Neural progenitor cell (in vitro differentiated cells): ENCODE measurements at places on chromosomes 3 and 15.
A peak's percentile ranks its signal among the peaks of the same experiment; 100 is the strongest.

- DNase-seq, result peak; percentile 31
Observed at GRCh38 chr3:79765911-79766310, 1.9 kb downstream of the ROBO1 start.

DNA sequence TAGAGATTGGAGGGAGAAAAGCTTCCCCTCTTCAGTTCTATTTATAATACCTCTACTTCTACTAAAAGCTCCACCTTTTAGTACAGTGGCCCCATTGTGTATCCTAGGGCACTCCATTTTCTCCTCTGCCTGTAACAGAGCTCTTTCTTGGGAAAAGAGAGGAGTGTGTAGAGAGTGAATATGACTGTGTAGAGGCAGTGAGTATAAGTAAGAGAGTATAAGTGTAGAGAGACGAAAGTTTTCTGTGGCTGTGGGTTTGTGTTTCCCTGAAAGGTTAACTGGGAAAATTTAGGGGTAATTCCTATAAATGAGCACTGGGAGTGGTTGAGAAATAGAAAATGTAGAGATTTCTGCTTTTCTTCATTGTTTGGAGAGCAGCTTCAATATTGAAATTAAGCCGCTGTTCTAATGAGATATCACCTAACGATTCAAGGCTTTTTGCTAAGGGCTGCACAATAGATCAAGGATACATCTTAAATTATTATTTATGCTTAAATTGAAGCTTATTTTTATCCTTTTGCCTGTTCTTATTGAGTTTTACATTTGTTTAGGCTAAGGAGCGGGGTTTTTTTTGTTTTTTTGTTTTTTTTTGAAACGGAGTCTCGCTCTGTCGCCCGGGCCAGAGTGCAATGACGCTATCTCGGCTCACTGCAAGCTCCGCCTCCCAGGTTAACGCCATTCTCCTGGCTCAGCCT is 6.9 kb downstream of the IQGAP1 start:
- no peak for DNase-seq

GRCh38 chr15:32935139-32935538 is 217.3 kb downstream of the GREM1 start:
- DNase-seq, result no peak

DNA sequence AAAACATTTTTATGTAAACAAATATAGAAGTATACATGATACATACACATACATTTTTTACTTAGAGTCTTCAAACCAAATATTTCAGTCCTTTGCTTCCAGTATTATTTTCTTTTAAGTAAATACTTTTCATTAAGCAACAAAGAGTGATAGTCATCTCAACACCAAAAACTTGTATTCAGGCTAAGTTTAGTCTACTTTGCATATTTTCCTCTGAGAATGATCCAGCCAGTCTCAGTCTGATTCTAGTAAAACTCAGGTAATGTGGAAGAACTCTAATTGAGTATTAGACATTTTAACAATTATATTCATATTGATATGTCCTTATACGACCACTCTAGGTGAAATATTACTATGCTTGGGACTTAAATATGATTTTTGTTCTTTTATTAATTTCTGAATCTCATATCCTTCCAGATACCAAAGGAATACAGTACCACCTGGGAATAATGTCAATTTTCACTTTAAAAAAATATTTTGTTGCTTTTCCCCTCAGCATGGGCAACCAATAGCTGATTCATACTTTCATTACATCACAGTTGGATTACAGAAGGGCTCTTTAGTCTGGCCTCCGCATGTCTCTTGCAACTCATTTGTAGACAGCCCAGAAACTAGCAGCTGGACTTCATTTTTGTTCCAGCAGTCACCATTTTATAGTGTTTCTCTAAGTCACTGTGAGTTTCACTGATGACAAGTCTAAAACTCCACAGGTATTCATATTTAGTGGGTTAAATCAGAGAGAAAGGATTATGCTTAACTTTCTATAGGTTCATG is 390.4 kb downstream of the ZBTB20 start:
- DNase-seq, result no peak

DNA sequence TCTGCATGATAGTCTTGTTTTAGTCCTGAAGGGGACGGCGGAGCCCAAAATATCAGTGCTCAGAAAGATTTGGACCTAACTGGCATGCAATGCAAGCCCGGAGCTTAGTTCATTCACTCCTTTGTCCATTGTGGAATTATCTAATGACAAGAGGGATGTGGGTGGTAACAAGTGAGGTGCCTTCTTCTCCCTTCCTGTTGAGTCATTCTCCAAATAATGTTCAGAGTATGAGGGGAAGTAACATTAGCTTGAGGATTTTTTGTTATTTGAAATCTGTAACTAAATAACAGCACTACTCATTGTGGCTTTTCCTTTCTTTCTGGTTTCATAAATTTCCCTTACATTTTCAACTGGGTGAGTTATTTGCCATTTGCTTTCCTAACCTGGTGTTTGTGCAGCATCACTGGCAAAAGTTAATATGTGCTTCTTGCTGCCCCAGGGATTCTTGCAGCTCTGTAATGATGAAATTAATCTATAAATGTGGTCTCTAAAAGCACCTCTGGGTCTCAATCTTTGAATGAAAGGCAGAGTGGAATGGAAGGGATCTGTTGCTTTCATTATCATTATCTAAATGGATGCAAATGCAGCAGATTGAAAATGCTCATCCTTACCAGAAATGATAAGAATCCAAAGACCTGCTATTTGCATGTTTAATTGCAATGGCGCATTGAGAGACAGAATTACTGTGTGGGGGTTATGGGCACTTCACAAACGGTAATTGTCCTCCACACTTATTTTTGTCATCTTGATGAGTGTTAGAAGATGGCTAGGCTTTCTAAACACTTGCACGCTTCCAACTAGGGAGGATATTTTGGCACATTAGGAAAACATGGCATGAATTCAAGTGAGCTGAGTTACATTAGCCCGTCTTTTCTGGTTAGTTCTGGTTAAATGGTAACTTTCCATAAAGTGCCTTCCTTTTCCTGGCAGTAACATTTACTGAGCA is 89.9 kb upstream of the MITF start:
- DNase-seq, result no peak

DNA sequence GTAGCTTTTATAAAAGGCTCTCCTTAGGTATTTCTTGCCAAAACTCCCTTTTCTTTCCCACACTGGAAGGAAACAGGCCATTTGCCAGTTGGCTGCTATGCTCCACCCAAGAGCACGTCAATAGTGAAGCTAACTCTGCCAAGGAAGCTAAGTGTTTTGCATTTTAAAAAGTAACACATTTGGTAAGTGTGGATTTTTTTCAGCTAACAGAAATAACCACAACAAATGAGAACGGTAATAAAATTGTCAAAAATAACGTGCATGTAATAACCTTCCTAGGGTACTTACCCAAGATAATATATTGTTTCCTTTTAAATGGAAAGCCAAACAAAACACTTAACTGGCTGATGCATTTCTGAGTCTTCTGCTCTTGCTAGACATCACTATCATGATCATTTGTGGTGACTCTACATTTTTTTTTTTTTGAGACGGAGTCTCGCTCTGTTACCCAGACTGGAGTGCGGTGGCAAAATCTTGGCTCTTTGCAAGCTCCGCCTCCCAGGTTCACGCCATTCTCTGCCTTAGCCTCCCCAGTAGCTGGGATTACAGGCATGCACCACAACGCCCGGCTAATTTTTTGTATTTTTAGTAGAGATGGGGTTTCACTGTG is 4.6 kb downstream of the DPP8 start:
- no peak for DNase-seq

DNA sequence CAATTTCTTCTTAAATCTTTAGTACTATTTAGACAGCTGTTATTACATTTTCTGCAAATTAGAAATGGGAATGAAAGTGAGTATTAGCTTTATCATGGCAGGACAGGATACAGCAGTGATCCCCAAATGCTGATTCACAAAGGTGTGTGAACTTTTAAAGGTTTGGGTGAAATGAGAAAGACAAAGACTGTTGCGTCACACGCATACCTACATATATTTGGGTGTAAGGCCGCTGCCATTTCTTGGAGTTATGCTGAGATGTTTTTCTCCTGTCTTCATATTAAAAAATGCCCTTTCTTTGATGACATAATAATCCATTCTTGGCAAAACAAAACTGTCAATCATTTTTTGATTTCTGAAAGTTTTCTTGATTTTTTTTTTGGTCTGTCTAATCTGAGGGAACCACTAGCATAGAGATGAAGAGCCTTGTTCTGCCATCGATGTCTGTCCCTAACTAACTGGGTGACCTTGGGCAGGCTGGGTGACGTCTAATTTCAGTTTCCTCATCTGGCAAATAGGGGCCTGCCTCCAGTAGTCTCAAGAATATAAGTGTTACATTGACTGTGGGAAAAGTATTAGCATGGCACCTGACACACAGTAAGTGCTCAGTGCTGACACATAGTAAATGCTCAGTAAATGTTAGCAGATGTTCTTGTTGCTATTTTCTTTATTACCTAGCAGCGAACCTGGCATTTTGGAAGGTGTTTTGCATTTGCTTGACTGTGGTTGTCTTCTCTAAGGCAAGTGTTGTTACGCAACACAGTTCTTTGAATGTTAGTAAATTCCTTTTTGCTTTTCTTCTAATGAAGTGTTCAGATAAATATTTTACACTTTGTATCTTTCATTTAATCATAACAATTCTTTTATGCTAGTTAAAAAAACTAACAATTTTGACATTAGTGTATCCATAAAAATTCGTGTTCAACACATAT is 5.0 kb downstream of the MITF start:
- no peak for DNase-seq

DNA sequence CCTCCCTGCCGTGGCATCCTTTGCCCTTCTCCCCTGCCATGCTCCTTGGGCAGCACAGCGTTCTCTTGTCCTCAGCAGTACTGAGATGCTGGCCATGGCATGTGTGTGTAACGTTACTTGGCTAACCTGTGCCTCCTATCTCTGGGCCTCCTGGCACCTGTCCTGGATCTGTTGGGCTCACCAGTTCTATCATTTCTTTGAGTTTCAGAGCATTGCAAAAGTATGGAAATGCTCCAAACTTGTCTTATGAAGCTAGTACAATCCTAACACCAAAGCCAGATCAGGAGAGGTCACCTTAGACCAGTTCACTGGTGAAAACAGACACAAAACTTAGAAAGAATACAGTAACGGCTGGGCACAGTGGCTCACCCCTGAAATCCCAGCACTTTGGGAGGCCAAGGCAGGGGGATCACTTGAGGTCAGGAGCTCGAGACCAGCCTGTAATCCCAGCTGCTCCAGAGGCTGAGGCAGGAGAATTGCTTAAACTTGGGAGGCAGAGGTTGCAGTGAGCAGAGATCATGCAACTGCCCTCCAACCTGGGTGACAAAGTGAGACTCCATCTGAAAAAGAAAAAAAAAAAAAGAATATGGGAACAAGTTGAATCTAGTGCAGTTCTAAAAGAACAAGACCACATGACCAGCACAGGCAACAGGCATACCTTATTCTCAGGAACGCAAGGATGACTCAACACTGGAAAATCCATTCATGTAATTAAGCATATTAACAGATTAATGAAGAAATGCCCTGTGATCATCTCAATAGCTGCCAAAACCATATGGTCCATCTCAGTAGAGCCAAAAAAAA is 62.4 kb upstream of the TRPM1 start:
- no peak for DNase-seq

DNA sequence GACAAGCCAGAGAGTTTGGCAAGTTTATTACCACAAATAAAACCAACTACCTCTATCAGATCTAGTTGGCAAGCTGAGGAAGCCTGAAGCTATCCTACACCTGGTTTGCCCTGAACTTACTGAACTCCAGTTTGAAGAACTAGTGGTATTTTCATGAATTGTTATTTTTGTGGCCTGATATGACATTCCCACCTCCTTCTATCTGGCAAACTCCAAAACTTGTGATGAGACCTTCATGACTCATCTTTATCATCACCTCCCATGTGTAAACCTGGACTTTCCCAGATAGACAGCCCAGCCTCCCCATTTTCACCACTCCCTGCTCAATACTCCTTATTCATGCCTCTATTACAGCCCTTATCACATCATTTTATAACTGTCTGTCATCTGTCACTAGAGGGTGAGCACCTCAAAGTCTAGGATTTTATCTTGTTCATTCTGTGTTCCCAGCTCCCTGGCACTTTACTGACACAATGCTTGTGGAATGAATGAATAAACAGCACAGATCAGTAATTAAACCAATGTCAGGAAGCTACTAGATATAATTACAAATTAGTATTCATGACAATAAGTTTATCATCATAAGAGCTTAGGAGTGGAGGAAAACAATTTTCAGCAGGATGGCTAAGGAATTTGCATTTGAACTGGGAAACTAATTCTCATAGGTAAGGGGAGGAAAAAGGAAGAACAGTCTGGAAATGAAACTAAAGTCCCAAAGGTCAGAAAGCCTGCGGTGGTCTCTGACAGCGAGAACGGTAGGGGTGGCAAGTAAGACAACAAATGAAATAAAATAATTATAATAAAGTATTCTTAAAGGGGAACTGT is 13.2 kb upstream of the TRANK1 start:
- DNase-seq, result no peak
